Colonic mucosa (tissue), 4 donors: ENCODE measurements at places on chromosomes 3 and 15. TPM values are rescaled to one million over a fixed set of nuclear protein-coding genes. Genes with fewer than 3 reads are reported as not detected.

GRCh38 chr3:41190509-41191284 lies 8.6 kb upstream of the CTNNB1 start:
- DNase-seq, result no peak

DNA sequence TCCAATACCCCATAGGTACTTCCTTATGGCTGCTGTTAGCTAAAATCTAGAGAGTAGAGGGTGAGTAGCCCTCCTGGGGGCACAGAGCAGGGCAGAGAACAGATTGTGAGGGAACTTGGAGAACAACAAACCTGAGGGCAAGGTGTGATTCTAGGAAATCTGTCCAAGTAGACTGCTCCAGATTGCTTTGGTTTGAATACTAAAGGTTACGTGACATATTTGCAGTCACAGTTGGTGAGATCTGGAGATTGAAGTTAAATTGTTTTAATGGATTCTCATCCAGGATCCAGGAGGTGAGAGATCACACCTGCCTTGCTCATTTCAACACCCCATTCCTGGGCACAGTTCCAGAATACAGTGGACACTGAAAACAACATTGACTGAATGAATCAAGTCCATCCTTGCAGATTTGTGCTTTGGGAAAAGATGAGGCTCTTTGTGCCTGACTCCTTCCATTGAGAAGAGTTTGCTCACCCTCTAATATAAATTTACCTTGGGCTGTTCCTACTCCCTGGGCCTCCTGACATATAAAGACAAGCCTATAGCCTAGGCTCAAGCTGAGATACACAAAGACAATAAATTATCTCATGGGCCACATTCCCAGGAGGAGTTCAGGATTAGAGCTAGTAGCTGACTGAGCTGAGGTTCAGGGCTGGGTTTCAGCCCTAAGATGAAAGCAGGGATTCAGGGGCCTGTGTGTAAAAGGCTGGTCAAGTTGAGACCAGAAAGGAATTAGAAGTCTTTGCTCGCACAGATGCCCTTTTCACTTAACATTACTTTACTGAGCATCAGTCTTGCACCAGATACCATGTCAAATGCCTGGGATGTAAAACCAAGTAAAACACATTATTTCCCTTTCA lies 400.9 kb upstream of the MCTP2 start:
- no peak for DNase-seq

GRCh38 chr3:14323401-14324223 lies 78.8 kb upstream of the SLC6A6 start:
- no peak for DNase-seq

SLC41A3 gene
- total RNA-seq, result 33.1 TPM

- DNase-seq, result no peak
Observed at GRCh38 chr15:75835990-75836958, 7.0 kb upstream of the UBE2Q2 start.

DNA sequence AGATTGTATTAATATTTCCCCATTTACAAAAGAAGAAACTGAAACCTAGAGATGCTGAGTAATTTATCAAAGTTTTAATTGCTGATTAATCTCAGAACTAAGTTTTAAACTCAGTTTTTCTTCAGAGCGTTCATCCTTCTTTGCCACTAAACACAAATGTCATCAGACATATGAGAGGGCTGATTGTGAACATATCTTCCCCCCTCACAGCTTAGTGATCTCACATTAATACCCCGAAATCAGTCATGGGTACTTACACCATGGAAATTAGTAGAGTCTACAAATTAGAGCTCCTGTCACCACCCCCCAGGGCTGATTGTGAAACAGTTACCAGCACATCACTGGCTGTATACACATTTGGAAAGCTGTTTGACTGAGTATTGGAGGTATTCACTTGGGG lies 189.3 kb upstream of the SGO1 start:
- no peak for DNase-seq

GRCh38 chr15:63401714-63402497 lies 20.3 kb upstream of the CA12 start:
- no peak for DNase-seq

RPL32 gene
- total RNA-seq, result 1,262 TPM

TPRG1 gene
- 1.8 TPM for total RNA-seq

DNA sequence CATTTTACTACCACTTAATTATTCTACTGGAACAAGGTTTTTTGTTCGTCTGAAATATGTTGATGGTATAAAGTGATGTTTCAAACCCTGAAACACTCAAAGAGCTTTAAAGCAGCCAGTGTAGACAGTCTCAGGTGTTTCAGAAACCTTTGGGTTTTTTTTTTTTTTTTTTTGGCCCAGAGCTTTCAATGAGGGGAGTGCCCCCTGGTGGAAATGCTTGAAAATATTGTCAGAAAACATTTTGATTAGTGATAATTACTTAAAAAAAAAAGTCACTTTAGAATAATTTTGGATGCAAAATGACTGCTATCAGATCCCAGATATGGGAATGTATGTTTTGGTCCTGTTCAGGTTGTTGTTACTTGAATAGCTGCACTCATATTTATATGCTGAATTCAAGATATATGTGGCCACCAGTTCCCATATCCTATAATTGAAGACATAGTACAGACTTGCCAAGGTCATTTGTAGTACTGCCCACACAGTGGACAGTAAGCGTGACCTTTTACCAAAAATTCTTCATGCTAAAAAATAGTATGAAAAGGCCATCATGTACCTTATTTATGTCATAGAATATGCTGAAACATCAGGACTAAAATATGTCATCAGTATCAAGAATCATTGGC lies 35.9 kb downstream of the SATB1 start:
- no peak for DNase-seq

- DNase-seq, result no peak
Observed at GRCh38 chr15:98946301-98947255, 61.0 kb downstream of the PGPEP1L start.

SACM1L gene
- 47.2 TPM for total RNA-seq

DNA sequence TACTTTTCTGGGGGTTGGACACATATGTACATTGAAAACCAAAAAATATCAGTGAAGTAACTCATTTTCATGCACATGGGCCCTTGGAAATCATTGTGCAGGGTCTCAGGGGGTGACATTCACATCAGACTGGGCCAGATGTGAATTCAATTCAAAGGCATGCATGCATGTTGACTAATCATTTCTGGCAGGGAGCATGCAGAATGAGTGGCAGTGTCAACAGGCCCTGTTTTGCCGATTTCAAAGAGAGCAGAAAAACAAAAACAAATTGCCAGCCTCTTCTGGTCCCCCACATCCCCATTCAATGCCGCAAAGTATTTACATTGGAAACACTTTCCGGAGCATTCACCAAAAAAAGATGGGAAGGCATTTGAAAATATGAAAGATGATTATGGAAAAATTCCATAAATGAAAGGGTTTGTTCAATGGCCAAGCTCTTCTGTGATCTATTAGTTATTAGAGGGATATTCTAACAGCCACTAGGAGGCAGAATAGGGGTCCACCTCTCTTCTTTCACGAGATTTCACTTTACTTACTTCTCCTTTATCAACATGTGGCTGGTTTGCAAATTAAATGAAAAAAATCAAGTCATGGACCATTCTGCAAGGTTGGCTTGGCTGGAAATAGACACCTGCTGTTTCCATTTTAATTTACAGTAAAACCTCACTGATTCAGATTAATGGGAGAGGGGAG lies 119.9 kb upstream of the FEZF2 start:
- DNase-seq, result no peak

ULK3 gene
- total RNA-seq, result 45.6 TPM

TRIM59 gene
- total RNA-seq, result 16.6 TPM

DNA sequence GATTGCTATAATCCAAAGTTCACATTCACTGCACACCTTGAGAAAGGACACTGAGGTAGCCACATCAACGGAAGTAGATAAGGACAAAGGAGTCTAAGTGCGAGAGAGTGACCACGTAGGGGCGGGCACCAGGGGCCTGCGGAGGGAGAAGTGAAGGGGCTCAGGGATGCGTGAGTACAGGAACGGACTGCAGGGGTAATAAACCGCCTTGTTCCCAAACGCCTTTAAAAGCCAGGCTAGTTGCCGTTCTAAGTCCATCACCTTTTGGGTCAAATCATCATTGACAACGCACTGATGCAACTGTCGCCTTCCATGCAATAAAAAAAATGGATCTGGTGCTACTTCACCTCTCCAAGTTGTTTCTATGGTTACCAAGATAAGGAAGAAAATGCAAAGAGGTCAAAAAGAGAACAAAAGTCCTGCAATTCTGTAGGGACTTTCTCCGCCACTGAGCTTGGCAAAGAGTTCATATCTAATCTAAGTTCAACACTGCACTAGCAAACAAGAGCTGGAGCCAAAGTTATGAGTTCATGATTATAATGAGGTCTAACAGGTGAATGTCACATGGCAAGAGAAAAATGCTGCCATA lies 32.6 kb upstream of the ATP11B start:
- peak; percentile 63 for DNase-seq

DNA sequence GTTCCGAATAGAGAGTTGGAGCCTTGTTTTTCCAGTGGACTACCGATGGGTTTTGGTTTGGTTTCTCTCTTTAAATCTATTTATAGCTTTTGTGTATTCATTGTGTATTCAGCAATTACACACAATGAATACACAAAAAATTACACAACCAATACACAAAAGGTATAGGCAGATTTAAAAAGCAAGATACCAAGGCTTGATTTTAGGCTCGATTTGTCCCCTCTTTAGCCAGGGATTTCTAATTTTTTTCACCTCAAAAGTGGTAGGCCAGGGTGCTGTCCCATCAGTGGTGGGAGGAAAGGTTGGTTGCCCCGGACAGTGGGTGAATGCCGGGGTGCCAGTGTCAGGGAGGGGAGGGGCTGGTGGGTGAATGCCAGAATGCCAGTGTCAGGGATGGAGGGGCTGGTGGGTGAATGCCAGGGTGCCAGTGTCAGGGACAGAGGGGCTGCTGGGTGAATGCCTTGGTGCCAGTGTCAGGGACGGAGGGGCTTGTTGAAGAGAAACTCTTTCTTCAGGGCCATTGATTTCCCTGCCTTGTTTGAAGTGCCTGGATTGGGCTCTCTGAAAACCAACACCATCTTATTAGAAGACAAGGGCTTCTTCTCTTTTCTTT lies 186.2 kb downstream of the GOLGA6L6 start:
- DNase-seq, result no peak

LRRC34 gene
- total RNA-seq, result 0.77 TPM

TMEM212 gene
- total RNA-seq, result not detected

DNA sequence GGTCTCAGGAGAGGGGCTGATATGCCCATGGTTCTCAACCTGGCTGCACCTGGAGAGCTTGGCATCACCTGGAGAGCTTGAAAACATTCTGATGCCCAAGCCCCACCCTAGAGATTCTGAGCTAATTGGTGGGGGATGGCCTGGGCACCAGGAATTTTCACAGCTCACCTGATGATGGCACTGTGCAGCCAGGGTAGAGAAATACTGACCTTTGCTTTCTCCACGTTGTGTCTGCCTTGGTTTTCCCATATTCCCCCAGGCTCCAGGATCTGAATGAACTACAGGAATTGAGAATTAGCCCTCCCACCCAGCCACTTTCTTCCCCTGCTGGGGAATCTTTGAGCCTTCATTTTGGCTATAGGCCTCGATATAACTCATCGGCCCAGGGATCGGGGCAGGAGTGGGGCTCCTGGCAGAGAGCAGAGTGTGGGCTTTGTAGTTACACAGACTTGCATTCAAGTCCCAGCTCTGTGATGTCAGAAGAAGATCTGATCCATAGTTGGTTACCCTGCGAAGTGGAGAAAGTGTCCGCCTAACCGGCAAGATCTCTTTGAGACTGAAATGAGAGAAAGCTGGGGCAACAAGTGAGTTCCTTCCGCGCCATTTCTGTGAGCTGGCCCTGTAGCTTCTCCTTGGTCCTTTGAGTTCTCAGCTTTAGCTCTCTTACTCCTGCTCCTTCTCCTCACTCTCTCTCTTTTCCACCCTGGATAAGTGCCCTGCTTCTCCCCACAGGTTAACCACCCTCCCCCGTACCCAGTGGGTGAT lies 33.1 kb upstream of the UBE2Q2 start:
- peak; percentile 25 for DNase-seq

DNA sequence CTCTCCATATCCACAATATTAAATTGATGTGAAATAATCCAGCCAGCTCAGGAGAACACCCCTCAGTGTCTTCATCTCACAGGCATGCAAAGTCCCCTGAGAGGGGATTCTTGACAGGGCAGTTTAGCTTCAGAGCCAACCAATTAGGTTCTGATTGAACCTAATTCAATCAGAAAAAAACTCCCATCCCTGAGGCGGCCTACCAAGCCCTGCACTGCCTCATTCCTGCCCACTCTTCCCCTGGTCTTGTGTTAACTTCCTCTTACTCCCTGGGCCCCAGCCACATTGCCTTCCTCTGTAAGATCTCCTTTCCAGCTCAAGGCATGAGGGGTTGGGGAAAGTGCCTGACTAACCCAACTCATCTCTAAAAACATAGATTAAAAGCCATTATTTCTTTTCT lies 46.1 kb downstream of the FRMD4B start:
- no peak for DNase-seq

DNA sequence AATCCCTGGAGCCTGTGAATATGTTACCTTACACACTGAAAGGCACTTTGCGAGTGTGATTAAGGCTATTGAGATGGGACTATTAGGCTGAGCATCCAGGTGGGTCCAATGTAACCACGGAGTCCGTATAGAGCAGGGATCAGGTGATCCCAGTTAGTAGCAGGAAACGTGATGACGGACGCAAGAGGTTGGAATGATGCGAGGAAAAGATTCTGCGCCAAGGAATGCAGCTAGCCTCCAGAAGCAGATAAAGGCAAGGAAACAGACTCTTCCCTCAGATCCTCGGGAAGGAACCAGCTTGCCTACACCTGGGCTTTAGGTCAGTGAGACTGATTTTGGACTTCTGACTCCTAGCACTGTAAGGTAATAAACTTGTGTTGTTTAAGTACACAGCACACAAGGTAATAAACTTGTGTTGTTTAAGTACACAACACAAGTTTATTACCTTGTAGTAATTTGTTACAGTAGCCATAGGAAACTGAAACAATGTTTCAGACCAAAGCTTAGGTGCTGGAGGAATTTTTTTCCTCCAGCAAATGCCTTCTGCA lies 125.0 kb downstream of the CHST2 start:
- no peak for DNase-seq

DNA sequence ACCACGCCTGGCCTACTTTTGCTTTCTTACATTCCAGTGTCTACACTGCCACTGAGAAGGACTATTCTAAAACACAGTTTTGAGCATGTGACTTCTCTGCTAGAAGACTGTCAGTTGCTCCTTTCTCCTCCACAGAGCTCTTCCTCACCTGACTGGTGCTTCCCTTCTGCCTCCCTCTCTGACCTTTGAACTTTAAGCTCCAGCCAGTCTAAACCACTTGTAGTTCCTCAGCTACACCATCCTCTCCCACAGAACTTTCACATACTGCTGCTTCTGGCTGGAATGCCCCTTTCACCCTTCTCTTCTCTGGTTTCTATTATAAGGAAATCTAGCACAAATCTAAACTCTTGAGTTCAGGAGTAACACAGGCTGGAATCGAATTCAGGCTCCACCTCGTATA lies 9.1 kb downstream of the NCEH1 start:
- peak; percentile 69 for DNase-seq
